A549 treated with AZD2906 at 1 μM for 4 hours (cell line): ENCODE measurements at places on chromosomes 11 and 22. TPM values are rescaled to one million over a fixed set of nuclear protein-coding genes. Genes with fewer than 3 reads are reported as not detected.

Gene OR51E1
- not detected in 5 replicates for total RNA-seq

Gene KRTAP5-10
- total RNA-seq, result not detected in 5 replicates

Gene DHCR7
- total RNA-seq, result 43.8 to 52.9 TPM (median 48.2 TPM) in 5 replicates

Gene MPZL2
- total RNA-seq, result 0.03 to 0.08 TPM (median 0.05 TPM) in 3 of 5 replicates, not detected in the others

Gene MFRP
- not detected in 5 replicates for total RNA-seq

Gene B3GAT1
- total RNA-seq, result 0.01 to 0.04 TPM (median 0.02 TPM) in 4 of 5 replicates, not detected in the other

Gene KCTD14
- 1.2 to 2.0 TPM (median 1.4 TPM) in 5 replicates for total RNA-seq

Gene TUBA8
- 0.51 to 0.82 TPM (median 0.75 TPM) in 5 replicates for total RNA-seq
